Hematopoietic multipotent progenitor cell treated with erythropoietin and hydrocortisone succinate and interleukin-3 and kit ligand, for 17 days (in vitro differentiated cells): ENCODE measurements at places on chromosomes 6 and 20.

DNA sequence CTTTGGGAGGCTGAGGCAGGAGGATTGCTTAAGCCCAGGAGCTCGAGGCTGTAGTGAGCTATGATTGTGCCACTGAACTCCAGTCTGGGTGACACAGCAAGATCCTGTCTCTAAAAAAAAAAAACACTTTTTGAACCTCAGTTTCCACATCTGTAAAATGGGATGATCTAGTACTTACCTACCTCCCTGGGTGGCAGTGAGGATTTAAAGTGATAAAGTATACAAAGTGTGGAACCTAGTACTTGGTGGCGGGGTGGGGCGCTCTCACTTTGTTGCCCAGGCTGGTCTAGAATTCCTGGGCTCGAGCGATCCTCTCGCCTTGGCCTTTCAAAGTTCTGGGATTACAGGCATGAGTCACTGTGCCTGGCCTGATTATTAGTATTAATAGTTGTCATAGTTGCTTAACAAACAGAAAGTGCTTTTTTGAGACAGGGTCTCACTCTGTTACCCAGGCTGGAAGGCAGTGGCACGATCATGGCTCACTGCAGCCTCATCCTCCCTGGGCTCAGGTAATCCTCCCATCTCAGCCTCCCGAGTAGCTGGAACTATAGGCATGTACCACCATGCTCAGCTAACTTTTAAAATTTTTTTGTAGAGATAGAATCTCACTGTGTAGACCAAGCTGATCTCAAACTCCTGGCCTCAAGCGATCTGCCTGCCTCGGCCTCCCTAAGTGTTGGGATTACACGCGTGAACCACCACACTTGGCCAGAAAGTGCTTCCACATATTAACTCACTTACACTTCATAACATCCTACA lies 7.0 kb upstream of the PLTP start:
- no peak for DNase-seq

DNA sequence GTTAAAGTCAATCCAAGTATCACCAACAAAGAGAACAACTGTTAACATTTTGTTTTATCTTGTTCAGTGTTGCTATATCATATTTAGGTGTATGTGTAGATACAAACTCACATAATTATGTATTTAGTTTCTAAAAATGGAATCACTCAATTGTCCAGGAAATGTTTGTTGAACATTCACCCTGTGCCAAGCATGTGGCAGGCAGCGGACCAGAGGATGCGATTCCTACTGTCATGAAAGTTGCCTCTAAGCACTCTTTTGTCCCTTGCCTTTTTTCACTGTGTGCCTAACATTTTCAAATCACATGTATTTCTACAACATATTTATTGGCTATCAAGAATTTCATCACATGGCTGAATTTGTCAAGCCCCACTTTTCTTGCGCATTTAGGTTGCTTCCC lies 16.9 kb upstream of the TGM2 start:
- no peak for DNase-seq

DNA sequence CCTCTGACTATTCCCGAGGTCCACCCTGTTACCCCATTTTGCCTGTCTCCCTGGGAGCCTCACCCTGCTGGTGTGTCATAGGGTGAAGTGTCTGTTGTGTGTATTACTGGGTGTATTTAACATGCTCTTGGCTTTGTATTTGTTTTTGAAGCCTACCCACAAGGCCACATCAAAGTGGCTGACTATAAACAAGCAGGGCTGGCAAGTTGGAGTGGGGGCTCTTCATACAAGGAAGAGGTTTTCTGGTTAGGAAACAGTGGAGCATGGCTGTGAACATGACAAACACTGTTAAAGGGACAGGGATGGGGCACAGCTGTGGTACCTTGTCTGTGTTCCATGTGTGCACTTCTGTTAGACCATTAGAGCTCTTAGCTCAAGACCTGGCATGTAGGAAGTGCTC lies 26.3 kb downstream of the HECA start:
- no peak for DNase-seq

DNA sequence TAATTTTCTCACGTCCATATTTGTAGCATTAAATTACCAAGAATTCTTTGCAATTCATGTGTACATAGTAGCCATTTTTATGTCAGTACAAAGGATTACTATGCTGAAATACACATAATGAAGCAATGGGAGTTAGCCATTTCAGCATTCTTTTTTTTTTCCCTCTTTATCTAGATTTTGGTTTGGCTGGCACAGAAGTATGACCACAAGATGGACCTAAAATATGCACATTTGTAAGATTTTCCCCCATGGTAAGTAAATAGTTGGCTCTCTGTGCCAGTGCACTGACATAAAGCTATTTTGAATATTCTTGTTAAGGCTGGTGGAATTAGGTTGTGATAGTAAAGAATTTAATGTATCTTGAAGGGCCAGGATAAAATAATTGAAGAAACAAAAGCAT lies 486.1 kb upstream of the BTBD3 start:
- no peak for DNase-seq

GRCh38 chr6:169074526-169074925 lies 179.1 kb downstream of the THBS2 start:
- no peak for DNase-seq

DNA sequence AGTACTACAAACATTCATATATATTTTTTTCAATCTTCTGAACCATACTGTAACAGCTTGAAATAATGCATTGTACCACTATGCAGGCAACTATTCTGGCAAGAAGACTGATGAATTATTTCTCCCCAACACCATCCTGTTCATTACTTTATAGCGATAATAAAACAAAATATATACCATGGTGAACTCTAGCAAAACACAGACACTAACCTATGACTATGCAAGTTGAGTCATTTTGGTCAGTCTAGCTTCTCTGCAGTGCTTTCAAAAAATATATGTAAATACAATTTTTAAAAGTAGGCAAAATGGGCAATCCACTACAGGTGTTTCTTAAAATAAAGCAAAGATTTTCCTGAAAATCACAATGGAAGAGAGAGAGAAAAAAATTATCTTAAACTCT lies 20.3 kb downstream of the PHIP start:
- no peak for DNase-seq

DNA sequence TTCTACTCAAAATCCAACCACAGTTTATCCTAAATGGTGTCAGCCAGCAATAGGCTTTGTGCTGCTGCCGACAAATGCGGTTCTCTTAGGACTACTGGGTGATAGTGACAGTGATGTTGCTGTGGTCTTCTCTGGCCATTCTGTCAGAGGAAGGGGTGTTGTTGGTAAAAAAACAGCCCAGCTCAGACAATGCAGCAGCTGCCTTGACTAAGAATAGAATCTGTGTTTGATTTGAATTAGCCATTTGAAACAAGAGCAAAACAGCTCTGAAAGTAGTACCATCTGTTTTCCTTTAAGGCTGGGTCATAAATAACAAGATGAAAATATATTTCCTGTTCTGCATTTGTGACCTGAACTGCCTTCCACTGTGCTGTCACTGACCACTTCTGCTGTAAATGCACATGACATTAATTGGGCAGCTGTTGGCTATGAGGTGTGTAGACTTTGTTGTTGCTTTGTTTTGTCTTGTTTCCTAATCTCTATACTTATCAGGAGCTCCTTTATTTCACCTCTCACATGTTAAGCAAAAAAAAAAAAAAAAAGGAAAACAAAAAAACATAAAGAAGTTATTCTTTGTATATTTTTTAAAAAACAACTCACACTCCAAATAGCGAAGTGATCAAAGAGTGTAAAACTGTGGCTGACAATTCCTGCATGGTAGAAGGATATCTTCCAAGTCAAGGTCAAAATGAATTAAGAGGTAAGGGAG lies 497.8 kb upstream of the ARID1B start:
- no peak for DNase-seq

GRCh38 chr6:148890096-148890495 lies 143.3 kb downstream of the UST start:
- DNase-seq: no peak

GRCh38 chr6:108463784-108464183 lies 96.9 kb upstream of the FOXO3 start:
- DNase-seq: no peak
